Colonic mucosa (tissue), 4 donors: ENCODE measurements at places on chromosomes 13 and 19. TPM values are rescaled to one million over a fixed set of nuclear protein-coding genes. Genes with fewer than 3 reads are reported as not detected.

KCNJ14 gene
- total RNA-seq = 0.35 TPM

SIAH3 gene
- total RNA-seq = not detected

NLRP7 gene
- total RNA-seq = not detected

EBI3 gene
- 1.6 TPM for total RNA-seq

GFY gene
- not detected for total RNA-seq

KLF1 gene
- total RNA-seq = 0.25 TPM

BST2 gene
- total RNA-seq = 15.6 TPM

LILRB4 gene
- 2.8 TPM for total RNA-seq

SLC25A41 gene
- total RNA-seq = 1.8 TPM

ACP5 gene
- 11.3 TPM for total RNA-seq

ZNF575 gene
- 6.4 TPM for total RNA-seq

PRODH2 gene
- total RNA-seq = not detected

ATP1A3 gene
- total RNA-seq = 1.9 TPM

SEMA6B gene
- total RNA-seq = 5.6 TPM
